ENCODE measurements at places on chromosomes 6 and 20.
A peak's percentile ranks its signal among the peaks of the same experiment; 100 is the strongest.

DNA sequence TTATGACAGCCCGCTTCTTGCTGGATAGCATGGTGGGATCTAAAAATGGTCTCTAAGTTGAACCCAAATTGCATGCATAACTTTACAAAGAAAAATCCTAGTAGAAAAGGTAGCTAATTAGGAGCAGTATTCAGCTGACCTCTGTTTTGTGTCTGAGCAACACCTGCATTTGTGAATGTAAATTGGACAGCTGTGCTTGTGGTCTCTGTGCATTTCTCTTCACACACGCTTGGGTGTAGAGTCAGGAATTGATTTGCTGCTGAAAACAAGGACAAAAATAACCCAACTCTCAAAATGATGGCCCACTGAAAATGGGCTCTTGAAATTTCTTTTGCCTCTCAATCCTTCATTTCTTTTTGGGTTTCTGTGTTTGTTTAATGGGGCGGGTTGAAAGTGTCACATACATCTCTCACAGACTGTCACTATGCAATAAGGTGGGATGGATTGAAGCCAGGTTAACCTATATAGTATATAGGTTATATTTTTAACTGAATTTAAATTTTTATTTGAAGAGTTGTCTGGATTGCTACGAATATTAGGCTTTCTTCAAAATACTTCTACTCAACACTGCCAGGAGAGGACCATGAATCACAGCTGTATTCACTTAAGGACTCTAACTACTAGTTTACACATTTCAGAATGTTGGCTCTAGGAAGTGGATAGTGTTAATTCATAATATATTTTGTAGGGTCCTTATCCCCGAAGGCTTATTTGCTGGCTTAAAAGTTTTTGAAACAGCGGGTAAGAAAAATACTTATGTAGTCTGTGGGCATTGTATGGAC lies 46.5 kb downstream of the SOBP start:
- no peak for DNase-seq

DNA sequence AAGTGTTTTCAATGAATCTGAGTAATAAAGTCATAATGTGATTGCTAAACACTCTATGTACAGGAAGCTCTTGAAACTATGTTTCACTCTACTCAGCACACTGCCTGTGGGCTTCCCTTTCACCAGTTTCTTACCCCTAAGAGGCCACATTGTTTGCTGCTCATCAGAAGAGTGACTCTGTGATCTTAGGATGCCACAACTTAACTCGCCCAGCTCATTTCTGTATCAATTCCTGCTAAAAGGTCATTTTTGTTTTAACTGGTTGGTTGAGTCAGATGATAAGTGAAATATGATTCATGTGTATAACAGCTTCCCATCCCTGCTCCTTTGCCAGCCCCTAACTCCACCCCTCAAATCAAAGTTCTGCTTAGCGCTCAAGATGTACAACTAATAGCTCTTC lies 9.8 kb upstream of the NDUFAF4 start:
- peak; percentile 5 for DNase-seq

DNA sequence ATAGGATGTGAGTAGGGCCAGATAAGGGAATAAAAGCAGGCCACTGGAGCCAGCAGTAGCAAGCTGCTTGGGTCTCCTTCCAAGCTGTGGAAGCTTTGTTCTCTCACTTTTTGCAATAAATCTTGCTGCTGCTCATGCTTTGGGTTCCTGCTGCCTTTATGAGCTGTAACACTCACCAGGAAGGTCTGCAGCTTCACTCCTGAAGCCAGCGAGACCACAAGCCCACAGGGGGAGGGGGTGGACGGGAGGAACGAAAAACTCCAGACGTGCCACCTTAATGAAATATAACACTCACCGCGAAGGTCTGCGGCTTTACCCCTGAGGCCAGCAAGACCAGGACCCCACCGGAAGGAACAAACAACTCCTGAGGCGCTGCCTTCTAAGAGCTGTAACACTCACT lies 1324.4 kb upstream of the EYS start:
- no peak for DNase-seq

GRCh38 chr6:135226537-135226936 lies 45.4 kb downstream of the MYB start:
- no peak for DNase-seq

DNA sequence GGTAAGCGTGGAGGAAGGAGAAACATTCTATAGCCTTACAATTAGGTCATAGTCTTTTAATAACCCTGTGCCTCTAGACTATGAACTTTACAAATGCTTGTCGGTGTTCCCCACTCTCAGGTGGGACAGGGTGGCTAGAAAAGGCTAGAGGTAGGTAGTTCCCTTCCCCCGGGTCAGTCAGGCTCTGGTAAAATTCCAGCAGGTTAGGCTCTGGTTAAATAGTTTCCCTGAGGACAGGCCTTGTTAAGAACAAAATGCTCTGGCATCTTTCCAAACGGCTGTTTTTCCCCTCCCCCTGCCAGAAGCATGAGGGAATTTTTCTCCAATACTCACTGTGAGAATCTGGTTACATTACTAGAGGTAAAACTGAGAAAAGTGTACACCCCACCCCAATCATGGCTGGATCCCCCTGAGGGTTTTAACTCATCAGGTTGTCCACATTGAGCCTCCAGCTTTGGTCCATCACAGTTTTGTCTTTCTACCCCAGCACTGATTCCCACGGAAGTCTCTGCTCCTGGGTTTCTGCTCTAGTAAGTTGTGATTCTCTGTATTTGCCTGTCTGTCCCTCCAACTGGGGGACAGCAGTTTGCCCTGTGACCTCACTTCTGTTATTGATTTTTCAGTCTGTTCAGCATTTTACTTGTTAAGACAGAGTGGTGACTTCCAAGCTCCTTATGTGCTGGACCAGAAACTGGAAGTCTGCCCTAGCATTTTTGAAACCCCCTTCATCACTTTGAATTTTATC lies 84.7 kb upstream of the ADGRF1 start:
- DNase-seq, result no peak

GRCh38 chr6:140052736-140053729 lies 678.6 kb upstream of the CITED2 start:
- no peak for DNase-seq

DNA sequence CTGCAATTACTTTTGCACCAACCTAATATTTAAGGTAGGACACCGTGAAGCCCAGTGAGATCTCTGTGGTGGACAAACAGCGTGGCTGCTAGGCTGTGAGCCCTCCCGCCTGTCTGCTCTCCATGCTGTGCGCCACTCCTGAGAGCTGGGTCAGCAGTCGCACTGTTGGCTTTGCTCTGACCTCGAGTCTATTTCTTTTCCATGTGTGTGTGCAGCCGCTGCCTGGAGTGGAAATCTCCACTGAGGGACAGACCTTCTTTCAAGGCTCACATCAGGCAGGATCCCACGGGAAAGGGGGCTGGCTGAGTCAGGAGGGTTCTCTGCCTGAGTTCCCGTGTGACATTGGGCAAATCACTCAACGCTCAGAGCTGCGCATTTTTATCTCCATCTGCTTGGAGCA lies 27.1 kb downstream of the RIPOR3 start:
- DNase-seq, result no peak

DNA sequence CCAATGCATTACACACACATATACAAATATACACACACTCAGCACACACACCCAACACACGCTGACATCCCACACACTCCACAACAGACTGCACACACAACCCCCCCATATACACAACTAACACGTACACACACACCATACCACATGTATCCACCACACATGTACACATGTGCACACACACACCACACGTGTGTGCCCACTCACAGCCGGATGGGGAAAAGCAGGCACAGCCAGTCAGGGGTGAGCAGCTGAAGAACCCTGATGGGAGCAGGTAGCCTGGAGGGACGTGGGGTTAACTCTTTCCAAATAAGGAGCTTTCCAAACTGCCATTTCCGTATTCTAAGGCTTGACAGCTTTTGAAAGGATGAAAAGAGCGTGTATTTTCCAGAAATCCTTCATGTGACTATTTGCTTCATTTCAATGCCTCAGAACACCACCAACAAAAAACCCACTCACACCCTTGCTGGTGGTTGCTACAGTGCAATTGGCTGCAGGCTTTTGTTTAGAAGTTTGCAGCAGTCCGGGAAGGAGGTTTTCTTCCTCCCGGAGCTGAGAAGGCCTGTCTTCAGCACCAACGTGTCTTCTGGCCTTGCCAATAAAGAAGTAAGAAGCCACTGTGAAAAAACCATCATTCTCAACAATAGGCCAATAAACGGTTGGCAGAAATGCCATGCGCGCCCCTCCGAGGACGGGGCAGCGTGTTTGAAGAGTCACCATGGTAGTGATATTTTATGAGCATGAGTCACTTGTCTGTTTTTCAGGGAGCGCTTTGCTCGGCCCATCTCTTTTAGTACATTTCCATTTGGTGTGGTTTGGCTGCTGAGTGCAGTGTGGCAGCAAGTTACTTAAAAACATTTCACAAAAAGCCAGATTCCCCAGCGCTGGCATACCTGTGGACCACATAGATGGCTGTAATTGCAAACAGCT lies 131.3 kb upstream of the GMDS start:
- DNase-seq, result no peak

GRCh38 chr6:32064706-32065105 lies 26.5 kb downstream of the CYP21A2 start:
- DNase-seq, result no peak

DNA sequence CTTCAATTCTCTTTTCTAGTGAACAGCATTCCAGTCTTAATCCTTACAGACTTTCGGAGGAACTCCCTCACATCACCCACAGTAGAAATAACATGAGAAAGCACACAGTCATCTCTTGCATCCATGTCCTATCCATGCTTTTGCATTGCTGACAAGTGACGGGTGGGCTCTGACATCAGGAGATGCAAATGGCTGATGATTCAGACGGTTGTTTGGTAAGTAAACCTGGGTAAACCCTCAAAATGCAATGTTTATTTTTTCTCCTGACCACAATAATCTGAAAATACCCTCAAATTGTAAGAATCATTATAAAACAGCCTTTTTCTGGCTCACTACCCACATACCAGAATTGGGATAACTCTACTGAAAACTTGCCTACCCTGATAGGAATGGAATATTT lies 792.0 kb downstream of the MAFB start:
- peak; percentile 9 for DNase-seq

All from GM03348 (cell line).